ENCODE measurements at places on chromosomes 13 and 19.
A peak's percentile ranks its signal among the peaks of the same experiment; 100 is the strongest.

DNA sequence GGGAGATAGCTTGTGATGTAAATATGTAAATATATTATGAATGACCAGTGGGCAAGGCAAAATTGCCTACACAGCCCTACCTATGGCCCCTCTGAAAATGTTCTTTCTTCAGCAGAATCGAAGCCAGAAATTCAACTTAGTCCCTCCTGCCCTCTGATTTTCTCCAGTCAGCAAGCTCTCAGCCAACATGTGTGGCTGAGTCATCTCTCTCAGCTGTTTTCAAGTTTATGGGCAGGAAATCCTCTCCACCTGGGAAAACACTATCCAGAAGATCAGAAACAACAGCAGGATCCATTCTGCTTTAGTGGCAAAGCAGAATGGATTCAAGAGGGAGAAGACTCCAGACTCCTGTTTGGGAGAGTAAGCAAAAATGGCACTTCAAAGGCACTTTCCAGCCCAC is 8.9 kb upstream of the ZNF527 start:
- no peak for DNase-seq

- DNase-seq, result no peak
Observed at GRCh38 chr19:2805991-2806649, 13.5 kb upstream of the ZNF554 start.

DNA sequence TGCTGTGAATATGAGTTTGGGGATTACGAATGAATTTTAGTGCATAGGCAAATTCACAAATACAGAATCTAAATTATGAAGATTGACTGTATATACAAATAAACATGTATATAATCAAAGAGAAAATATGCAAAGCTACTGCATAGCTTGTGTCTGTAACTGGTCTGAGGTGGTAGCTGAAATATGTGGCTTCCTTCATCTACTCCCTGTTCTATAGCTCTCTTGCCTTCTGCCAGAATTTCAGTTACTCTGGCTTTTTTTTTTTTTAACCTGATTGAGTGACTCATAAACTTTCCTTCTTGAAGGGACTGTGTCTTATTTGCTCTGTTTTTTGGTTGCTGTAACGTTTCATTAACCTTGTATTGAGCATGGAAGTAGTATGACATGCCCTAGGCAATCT is 26.6 kb downstream of the DNAJC3 start:
- no peak for DNase-seq

- peak; percentile 65 for DNase-seq
Observed at GRCh38 chr19:42198676-42199439, 18.6 kb downstream of the DEDD2 start.

GRCh38 chr19:55275851-55276719 is 3.8 kb downstream of the HSPBP1 start:
- DNase-seq, result no peak

- DNase-seq, result peak; percentile 85
Observed at GRCh38 chr19:41753159-41753558, 2.2 kb upstream of the CEACAM6 start.

DNA sequence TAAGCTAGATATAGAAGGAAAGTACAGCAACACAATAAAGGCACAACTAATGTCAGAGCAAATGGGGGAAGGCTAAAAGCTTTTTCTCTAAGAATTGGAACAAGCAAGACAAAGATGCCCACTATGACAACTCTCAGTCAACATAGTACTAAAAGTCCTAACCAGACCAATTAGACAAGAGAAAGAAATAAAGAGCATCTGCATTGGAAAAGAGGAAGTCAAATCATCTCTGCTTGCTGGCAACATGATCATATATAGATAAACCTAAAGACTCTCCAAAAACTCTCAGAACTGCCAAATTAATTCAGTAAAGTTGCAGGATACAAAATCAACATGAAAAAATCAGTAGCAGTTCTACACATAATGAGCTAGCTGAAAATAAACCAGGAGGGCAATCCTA is 542.0 kb downstream of the DIAPH3 start:
- no peak for DNase-seq

GRCh38 chr19:40416918-40417642 is 3.9 kb upstream of the PRX start:
- no peak for DNase-seq

DNA sequence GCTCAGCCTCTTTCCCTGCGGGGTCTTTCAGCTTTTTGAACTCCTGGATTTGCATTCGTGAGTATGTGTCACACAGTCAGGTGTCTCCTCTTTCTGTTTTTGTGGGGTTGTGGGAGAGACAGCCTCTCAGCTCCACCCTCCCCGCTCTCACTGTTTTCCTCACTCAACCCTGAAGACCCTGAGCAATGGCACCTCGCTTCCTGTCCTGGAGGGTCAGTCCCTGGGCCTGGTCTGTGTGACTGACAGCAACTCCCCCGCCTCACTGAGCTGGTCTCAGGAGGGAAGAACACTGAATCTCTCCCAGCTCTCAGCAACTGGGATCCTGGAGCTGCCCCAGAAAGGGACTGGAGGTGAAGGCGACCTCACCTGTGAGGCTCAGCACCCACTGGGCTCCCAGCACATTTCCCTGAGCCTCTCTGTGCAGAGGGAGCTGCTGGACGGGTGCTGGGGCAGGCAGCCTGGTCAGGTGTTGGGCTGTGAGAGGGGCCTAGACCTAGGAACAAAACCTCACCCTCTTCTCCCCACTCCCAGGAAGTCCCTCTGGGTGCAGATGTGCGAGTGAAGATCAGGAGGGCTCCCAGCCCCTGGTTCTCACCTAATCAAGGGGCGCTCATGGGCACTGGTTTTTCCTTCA is 4.2 kb upstream of the SIGLEC7 start:
- no peak for DNase-seq

DNA sequence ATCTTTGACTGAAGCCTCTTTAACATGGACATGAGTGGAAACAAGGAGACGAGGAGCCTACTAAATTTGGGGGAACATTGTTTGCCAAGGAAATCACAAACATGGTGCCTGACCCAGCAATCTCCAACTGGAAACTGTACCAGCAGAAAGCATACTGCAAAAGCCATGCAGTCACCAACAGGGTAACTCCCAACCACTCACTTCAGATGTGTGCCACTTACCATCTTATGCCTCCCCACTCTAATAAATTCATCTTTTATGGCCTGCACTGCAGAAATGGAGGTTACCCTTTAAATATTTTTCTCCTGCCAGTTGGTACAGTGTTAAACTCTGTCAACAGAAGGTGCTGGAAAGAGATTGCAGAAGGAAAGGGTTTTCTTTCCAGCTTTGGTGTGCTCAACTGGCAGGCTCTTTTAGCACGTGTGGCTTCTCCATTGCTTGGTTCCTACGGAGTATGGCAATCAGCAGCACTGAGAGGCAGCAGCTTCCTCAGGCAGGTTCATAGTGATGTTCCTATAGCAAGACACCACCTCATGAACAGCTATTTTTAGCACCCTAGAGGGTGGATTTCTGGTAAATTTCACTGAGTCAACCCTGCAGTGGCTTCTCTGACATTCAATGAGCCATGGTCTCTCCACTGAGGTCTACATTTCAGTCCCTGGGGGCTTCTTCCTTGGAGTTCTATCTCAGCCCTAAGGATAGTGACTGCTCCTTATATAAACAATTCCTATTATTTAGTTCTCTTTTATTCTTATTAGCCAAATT is 21.4 kb downstream of the MIR17HG start:
- no peak for DNase-seq

GRCh38 chr13:46667687-46668281 is 114.8 kb downstream of the LRCH1 start:
- no peak for DNase-seq

DNA sequence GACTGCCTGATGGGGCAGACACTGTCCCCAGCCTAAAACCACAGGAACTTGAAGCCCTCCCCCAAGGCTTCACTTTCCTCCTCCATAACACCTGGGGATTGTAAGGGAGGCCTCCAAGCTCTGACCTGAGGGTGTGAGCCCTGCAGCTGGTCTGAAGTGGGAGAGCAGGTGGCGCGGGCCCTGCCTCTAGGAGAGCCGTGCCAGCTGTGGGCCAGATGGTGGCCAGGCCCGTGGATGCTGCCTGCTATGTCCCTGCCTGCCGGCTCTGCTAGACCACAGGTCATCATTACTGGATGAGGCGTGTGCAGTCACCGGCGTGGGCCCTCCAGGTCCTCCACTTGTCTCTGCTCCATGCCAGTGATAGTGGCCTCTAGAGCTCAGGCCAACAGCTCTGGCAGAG is 3.5 kb upstream of the KLHL26 start:
- no peak for DNase-seq

- DNase-seq, result no peak
Observed at GRCh38 chr13:98105929-98106336, 37.0 kb upstream of the FARP1 start.

GRCh38 chr19:1066748-1067340 is at the start of gene ARHGAP45:
TSS of gene ARHGAP45 (plus strand) at chr19:1067167. CDS start at chr19:1067406, 239 bp downstream.
- peak; percentile 82 for DNase-seq

DNA sequence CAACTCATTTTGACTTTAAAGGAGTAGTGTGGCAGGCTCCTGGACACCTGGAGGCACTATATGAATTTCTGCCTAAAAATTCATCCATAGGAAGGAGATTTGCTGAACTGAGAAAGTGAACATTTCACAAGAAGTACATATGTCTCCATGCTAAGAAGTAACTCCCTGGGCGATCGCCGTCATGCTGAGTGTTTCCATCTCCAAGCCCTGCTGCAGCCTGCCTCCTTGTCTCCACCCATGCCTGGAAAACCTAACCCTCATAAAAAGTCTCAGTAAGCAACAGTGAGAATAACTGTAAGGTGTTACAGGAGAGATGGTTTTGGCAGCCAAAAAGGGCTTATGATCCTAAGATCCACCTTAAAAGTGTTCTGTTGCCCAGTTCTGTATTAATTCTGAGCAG is 251.3 kb downstream of the SHISA2 start:
- DNase-seq, result no peak

GRCh38 chr13:33612641-33613638 is 205.0 kb upstream of the RFC3 start:
- no peak for DNase-seq

- no peak for DNase-seq
Observed at GRCh38 chr13:80462567-80462966, 121.6 kb upstream of the SPRY2 start.

GRCh38 chr19:13835791-13836723 is 40.8 kb downstream of the ZSWIM4 start:
- no peak for DNase-seq

GRCh38 chr19:1340681-1341469 is 42.8 kb upstream of the NDUFS7 start:
- no peak for DNase-seq

DNA sequence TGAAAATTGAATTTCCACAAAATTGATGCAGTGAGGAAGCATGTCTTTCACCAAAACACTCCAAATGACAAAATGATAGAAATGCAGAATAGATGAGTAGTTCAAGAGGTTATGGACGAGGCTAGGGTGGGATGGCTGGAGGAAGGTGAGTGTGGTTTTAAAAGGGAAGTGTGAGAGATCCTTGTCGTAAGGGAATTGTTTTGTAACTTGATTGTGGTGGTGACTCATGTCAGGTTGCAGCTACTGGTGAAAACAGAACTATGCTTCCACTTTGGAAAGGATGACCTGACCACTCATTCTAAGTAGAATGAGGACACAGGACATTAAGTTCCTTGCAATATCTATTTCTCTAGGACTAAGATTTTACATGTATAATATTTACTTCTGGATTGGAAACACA is 345.7 kb downstream of the MTUS2 start:
- DNase-seq, result no peak

- no peak for DNase-seq
Observed at GRCh38 chr13:74555276-74555625, 421.0 kb upstream of the KLF12 start.

GRCh38 chr19:50322234-50322633 is 6.9 kb downstream of the KCNC3 start:
- no peak for DNase-seq

- DNase-seq, result no peak
Observed at GRCh38 chr19:1698636-1699035, 46.2 kb upstream of the TCF3 start.

- DNase-seq, result peak; percentile 29
Observed at GRCh38 chr19:843836-844545, 3.2 kb downstream of the PRTN3 start.

DNA sequence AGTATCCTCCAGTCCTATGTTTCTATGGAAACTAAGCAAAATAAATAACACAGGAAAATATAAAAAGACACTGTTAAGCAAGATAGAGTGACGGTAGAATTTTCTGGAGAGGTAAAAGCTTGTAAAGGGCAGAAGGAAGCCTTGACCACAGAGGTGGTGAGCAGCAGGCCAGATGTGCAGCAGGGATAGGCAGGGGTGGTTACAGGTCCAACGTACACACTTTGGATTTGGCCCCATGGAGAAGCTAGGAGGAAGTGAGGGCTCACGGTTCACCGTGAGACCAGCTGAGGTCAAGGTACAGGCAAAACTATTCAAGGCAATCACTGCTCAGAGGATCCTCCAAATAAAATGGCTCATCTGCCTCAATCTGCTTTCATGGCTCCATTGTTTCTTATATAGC is 242.8 kb downstream of the B3GLCT start:
- no peak for DNase-seq

- no peak for DNase-seq
Observed at GRCh38 chr13:58087566-58087965, 456.0 kb downstream of the PCDH17 start.

DNA sequence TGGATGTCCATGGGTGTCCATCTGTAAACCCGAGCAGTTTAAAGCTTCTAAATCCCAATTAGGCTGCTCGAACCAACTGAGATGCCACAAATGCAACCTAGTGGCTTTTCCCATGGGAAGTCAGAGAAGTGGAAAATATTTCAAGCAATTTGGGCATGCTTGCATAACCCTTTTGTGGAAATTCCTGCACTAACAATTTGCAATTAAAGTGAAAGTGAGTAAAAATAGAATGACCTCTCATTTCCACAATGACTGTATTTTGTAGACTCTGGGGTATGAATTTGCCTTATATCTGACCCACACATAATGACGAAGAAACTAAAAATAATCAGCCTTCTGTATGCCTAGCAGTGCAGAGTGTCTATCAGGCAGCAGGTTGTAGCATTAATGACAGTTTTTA is 91.8 kb upstream of the TSC22D1 start:
- DNase-seq, result no peak
